Activated T-helper 1 cell treated with anti-CD3 and anti-CD28 coated beads, Interleukin-2, amount 50 U/mL, for 16 hours (primary cell): ENCODE measurements at places on chromosomes 11 and 22.

DNA sequence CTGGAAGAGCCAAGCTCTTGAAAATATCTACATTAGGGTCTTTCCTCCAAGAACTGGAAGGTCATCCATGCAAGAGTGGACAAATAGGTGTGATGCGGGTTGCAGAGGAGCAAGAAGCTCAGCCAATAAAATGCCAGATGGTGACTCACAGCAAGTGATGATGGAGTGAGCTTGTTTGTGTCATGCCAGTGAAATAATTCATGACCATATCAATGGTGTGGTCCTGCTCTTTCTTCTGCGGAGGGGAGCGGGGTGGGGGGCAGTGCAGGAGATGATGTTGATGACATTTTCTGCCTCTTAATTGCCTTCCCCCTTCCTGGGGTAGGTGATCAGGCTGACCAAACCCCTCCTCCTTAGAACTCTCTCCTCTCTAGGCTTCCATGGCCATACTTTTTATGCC lies 118.5 kb upstream of the TIMP3 start:
- DNase-seq: no peak

DNA sequence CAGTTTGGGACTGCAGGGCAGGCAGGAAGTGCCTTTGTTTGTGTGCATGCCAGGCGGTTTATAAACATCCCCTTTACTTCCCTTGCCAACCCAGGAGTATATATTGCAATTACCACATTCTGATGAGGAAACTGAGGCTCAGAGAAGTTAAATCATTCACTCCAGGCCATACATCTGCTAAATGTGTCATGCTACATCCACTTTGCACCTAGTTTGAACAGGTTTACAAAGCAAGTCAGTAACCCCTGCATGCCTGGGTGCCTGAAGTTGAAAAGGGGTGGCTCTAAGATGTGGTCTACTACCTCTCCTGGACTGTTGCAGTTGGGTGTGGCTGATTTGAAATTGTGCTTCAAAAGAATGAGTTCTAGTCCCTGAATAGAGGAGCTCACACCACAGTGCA lies 23.6 kb downstream of the FLI1 start:
- no peak for DNase-seq

DNA sequence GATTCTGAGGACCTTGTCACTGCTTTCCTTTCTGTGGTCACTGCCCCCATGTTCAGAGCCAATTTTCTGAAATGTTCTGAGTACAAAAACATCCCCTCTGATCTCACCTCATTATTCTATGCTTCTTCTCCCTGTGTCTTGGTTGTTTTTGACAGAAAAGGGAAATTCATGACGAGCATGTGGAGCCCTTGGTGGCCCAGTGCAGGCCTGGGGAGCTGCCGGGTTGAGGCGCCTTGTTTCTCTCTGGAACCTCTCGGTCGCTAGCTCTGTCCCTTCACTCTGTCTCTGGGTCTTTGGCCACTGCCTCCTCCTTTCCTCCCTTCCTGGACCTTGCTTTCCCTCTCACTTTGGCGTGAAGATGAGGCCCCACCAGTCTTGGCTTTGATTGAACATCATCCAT lies 63.0 kb upstream of the THY1 start:
- DNase-seq: no peak

DNA sequence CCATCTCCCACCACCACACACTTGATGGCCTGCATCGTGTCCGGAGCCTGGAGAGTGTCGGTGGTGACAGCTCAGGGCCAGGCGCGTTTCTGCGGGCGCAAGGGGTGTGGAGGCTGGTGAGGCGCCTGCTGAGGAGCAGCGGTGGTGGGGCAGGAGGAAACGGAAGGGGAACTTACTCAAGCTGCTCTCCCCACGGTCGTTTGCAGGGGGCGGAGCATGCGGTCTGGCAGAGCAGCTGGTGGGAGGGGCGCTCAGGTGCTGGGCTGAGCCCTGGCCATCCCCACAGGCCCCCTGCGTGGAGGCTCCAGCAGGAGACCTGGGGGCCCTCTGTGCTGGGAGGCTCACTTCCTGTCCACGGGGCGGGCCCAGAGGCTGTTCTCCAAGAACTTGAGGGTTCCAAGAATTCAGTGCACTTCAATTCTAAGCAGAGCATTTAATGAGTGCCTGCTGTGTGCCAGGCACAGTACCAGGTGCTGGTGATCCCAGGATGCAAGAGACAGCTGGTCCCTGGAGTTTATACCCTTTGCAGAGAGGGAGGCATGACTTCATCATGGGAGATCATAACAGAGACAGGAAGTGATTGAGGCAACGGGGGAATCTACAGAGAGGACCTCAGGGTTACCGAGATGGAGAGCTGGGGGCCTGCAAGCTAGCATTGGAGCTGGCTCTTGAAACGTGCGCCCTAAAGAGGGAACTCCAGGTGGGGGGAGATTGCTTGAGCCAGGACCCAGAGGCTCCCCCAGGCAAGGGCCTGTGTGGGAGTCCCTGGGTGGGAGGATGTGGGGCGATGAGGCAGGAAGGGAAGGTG lies at the start of gene RAC2:
RAC2 (minus strand) TSS at position 156 of the 808 bp plus-strand sequence; CDS start at position 35, 121 bp downstream.
- DNase-seq: peak; percentile 75
